Skeletal muscle cell (primary cell): ENCODE measurements at places on chromosomes 5 and 9.

GRCh38 chr5:75848077-75848476 lies 130.8 kb upstream of the POC5 start:
- DNase-seq = no peak

GRCh38 chr5:90528601-90529193 lies 687 bp downstream of the LYSMD3 start:
- no peak for DNase-seq

GRCh38 chr5:9653811-9654210 lies 23.7 kb upstream of the TAS2R1 start:
- DNase-seq = peak; percentile 54

- DNase-seq = no peak
Measured at GRCh38 chr9:83920469-83920926, 734 bp downstream of the KIF27 start.

- peak; percentile 96 for DNase-seq
Measured at GRCh38 chr5:59069438-59070079, 486.7 kb downstream of the RAB3C start.

DNA sequence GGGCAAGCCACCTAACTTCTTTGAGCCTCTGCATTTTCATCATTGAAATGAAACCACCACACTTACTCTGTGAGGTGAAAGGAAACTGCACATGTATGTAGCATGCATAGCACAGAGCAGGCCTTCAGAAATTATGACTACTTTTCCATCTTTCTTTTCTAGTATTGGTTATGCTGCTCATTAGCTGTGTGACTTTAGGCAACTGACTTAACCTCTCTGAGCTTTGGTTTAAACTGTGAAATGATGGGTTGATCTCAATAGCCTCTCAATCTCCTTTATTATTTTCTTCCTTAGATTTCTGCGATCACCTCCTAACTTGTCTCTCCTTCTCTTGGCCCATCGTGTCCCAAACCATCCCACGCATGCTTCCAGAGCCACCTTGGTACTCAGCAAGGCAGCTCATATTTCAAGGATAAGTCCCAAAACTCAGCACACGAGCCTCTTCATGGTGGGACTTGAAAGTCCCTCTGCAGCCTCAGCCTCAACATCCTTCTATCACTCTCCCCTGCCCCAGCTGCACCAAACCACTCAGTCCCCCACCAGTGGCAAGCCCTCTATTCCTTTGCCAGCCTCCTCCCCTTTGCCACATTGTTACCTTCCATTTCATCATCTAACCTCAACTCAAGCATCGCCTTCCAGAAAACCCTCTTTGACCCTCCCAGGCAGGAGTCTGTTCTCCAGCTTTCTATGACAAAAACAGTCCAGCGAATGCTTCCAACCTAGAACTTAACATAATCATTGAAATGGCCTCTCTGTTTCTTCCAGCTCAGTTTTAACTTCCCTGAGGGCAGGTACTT lies 60.3 kb upstream of the DNAH5 start:
- DNase-seq = no peak

GRCh38 chr5:68316469-68316868 lies 100.9 kb downstream of the PIK3R1 start:
- DNase-seq = no peak

DNA sequence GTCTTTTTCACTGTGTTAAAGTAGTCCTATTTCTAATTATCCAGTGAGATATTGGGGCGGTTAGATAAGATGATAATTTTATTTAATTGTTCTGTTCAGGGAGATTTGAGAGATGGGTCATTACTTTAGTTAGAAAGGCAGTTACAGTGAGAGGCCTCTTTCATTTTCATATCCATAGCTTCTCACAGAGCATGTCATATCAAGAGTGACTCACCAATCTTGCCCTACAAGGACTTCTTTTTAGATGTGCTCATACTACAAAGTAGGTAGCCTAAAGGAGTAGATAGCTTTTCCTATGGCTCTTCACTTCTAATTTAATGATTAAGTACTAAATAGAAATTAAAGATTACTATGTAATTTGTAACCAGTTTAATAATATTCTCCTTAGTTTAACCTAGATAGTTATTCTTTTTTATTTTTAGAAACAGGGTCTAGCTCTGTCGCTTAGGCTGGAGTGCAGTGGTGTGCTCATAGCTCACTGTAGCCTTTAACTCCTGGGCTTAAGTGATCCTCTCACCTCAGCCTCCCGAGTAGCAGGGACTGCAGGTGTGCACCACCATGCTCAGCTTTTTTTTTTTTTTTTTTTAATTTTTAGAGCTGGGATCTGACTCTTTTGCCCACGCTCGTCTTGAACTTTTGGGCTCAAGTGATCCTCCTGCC lies 71.0 kb downstream of the FER start:
- DNase-seq = no peak
